Activated naive CD8-positive, alpha-beta T cell treated with anti-CD3 and anti-CD28 coated beads for 36 hours (primary cell): ENCODE measurements at places on chromosomes 6 and 20. TPM values are rescaled to one million over a fixed set of nuclear protein-coding genes. Genes with fewer than 3 reads are reported as not detected.

MAFB gene
- total RNA-seq, result not detected

BHLHE23 gene
- total RNA-seq, result not detected

DNA sequence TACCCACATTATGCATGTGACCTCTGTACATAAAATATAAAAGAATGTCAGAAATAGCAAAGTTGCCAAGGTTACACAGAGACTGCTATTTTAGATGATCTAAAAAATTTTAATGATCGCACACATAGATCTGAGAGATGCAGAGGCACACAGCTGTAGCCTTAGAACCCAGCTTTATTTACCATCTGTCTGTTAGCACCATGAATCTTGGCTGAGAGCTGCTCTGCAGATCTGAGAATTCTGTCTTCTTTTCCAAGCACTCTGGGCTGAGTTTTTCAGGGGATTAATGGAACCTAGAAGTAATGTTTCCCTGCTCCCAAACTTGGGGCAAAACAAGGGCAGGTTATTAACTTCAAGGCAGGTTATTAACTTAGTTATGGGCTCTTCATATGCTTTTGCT is 248.7 kb upstream of the JAG1 start:
- H3K36me3 ChIP-seq, result no peaks in the 10 kb centered on the region
- no peak for DNase-seq
- H3K27me3 ChIP-seq, result no peaks in the 10 kb centered on the region
- H3K4me1 ChIP-seq, result no peaks in the 10 kb centered on the region
- no peak overlapping the region for H3K27ac ChIP-seq
- H3K4me3 ChIP-seq, result no peak overlapping the region

GRCh38 chr6:76230711-76231110 is 158.2 kb upstream of the IMPG1 start:
- no peaks in the 10 kb centered on the region for H3K27me3 ChIP-seq
- no peaks in the 10 kb centered on the region for H3K36me3 ChIP-seq
- no peaks in the 10 kb centered on the region for H3K4me1 ChIP-seq
- H3K27ac ChIP-seq, result no peak overlapping the region

DNA sequence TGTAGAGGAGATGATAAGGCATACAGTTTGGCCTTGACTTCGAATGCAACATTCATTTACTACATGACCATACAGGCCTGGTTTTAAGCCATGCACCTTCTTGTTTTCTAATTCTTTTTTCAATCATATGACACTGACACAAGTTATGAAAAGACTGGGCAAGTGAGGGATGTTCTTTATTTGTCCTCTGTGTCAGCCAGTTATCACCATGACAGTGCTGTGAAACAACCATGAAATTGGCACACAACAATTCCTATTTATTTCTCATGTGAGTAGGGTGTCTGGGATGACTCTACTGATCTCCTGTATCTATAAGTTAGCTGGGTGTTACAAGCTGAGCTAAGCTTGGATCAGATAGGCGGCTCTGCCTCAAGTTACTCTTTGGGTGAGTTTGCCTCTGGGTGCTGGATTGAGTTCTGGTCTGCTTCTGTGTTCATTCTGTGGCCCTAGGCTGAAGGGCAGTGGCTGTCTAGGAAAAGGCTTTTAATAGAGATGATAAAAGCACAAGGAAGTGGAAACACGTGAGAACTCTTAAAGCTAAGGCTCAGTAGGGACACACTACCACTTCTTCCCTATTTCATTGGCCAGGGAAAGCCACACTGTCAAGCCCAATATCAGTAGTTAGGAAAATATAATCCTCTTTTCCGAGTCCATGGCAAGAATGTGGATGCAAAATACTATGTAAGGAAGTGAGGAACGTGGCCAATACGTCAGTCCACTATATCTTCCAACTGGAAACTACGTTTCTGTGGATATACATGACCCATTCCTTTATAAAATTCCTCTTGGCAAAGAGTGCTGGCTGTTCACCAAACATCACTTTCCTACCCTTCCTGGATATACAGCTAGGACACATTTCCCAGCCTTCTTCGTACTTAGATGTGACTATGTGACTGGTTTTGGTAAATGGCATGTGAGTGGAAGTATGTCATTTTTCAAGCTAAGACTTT is 126.2 kb upstream of the RNF24 start:
- H3K36me3 ChIP-seq, result no peaks in the 10 kb centered on the region
- no peak overlapping the region for H3K27ac ChIP-seq
- H3K27me3 ChIP-seq, result peaks cover 8% of the 10 kb centered on the region

- no peaks in the 10 kb centered on the region for H3K36me3 ChIP-seq
- peaks cover 23% of the 10 kb centered on the region for H3K27me3 ChIP-seq
- H3K27ac ChIP-seq, result no peak overlapping the region
- H3K4me3 ChIP-seq, result no peak overlapping the region
Observed at GRCh38 chr6:46584586-46584985, 68.0 kb downstream of the CYP39A1 start.

GRCh38 chr6:73505142-73505541 is 15.7 kb downstream of the EEF1A1 start:
- no peaks in the 10 kb centered on the region for H3K27me3 ChIP-seq
- peaks cover 24% of the 10 kb centered on the region for H3K36me3 ChIP-seq
- DNase-seq, result no peak
- H3K4me1 ChIP-seq, result peaks cover 5% of the 10 kb centered on the region
- H3K27ac ChIP-seq, result no peak overlapping the region

DNA sequence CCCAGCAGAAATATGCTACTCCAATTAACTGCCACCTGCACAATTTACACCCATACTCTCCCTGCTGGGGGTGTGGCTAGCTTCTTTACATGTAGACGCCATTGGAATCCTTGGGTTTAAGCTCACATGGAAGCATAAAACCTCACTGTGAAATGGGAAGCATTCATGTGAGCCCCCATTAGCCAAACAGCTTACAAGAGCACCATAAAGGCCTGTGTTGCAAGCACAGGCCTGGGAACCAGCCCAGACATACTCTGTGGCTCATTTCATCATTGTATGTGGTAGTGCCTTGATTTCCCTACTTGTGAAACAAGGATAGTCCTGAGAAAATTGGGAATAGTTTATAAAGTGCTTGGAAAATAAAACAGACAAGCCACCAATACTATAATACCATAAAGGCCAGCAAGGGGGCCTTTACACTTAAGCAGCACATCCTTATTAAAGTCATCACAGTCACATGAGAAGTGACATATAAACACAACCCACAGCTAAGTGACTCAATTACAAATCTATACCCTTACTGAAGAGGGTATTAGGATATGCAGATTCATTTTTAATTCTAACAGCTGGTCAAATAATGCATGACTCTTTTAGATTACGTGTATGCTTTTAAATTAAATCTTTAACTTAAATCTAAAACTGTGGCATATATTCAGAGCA is 6.8 kb downstream of the ADNP start:
- peak overlapping the region; percentile 16 for H3K27ac ChIP-seq
- peaks cover 56% of the 10 kb centered on the region for H3K36me3 ChIP-seq
- no peaks in the 10 kb centered on the region for H3K27me3 ChIP-seq
- peaks cover 69% of the 10 kb centered on the region for H3K4me1 ChIP-seq
- H3K4me3 ChIP-seq, result no peak overlapping the region

DNA sequence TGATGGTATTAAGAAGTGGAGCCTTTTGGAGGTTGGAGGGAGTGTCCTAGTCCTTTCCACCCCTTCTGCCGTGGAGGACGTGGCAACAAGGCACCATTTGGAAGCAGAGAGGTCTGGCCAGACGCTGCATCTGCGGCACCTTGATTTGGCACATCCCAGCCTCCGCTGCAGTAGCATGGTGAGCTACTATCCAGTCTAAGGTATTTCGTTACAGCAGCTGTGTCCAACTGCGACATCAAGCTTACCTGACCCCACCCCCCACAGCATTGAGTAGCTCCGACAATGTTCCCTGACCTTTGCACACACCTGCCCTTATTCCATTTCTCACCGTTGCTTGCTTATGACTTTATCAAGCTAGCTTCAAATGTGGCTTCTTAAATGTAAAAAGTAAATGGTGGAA is 29.8 kb upstream of the SYNJ2 start:
- peaks cover 14% of the 10 kb centered on the region for H3K27me3 ChIP-seq
- H3K4me1 ChIP-seq, result peaks cover 17% of the 10 kb centered on the region
- no peak overlapping the region for H3K4me3 ChIP-seq
- DNase-seq, result no peak
- no peak overlapping the region for H3K27ac ChIP-seq
- peaks cover 23% of the 10 kb centered on the region for H3K36me3 ChIP-seq
